ENCODE measurements at places on chromosomes 7 and 10. TPM values are rescaled to one million over a fixed set of nuclear protein-coding genes. Genes with fewer than 3 reads are reported as not detected.

Gene PTPN20
- total RNA-seq: not detected

- peak overlapping the region; percentile 56 for H3K27ac ChIP-seq
- peak; percentile 73 for DNase-seq
- H3K27me3 ChIP-seq: no peaks in the 10 kb centered on the region
- peaks cover 7% of the 10 kb centered on the region for H3K4me1 ChIP-seq
- peak overlapping the region; percentile 86 for H3K4me3 ChIP-seq
Observed at GRCh38 chr10:70381471-70382421, 679 bp downstream of the LRRC20 start.

DNA sequence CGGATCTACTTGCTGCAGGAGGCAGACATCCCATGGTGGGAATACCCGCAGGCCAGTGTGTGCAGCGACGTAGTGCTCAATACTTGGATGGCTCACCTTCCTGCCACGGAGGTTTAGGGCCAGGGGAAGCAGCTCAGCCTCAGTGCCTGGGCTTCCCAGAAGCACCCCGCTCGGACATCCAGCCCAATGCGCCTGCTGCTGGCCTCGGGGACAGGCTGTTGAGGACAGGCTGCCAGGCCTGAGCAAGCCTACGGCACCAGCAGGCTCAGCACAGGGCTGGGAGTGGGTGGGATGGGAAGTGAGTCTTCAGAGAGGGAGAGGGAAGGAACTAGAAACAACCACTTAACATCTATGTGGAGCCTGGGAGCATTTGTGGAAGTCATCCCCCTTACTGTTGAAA is 441.3 kb upstream of the MGMT start:
- no peak for DNase-seq
- H3K27me3 ChIP-seq: no peaks in the 10 kb centered on the region
- H3K4me1 ChIP-seq: no peaks in the 10 kb centered on the region
- no peaks in the 10 kb centered on the region for H3K36me3 ChIP-seq

- no peak overlapping the region for H3K4me3 ChIP-seq
- no peak for DNase-seq
- H3K36me3 ChIP-seq: no peaks in the 10 kb centered on the region
- H3K27me3 ChIP-seq: no peaks in the 10 kb centered on the region
Observed at GRCh38 chr7:96400001-96400400, 78.1 kb upstream of the SLC25A13 start.
